ENCODE measurements at places on chromosomes 12 and 14.

GRCh38 chr14:99619835-99620834 is 16.1 kb upstream of the CCDC85C start:
- no peak for DNase-seq

DNA sequence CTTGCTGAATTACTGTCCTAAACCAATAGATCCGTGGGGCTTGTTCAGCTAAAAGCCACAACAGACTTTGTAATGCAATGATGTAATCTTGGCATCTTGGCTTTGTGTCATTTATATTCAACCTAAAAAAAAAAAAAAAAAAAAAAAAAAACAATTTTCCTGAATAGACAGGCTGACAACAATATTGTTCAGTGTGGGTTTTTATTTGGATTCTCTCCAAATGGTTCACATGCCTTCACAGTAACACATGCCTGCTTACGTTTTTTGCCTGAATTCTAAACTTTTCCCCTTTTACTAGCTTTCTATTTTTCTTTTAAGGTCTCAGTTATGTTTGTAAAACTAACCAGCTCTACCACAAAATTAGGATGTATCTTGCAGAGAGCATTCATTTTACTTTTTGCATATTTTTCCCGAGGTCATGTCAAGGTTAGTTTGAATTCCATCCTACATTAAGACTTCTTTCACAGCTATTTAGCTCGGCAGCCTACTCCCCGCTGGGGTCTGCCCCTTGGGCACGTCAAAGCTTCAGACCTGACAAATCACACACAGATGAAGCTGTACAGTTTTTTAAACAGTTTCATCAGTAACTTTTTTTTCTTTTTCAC is 213.7 kb upstream of the NPAS3 start:
- DNase-seq = no peak

DNA sequence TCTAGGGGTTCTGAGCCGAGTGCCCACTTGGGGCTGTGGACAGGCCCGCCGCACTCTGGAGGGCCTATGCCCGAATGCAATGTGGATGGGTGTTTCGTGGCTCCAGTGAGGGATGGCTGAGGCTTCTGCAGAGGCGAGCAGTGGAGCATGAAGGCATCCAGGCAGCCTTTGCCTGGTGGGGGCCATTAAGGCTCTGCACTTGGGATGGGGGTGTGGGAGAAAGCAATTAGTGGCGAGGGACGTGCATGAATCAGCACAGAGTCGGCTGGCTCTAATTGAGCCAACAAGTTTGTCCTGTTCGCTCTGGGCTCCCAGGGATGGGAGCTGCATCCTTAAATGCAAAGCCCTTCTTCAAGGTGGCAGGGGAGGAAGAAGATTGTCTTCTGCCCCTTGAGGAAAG is 346.9 kb upstream of the FKBP4 start:
- no peak for DNase-seq

DNA sequence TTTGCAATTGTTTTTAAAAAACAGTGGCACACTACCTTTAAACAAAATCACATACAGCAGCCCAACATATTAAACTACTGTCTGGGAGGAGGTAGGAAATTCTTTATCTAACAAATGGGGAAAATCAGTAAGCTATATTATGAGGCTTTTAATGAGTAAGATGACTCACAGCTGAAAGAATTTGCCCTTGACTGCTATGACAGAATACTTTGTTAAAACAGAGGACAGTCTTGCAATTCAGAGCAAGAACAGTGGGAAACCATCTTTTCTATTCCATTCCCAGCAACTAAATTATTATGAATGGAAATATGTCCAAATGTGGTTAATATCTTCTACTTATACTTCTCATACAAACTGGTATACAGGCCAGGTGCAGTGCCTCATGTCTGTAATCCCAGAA is 49.2 kb upstream of the SGPP1 start:
- DNase-seq = no peak

All from T-helper 17 cell (primary cell).